ENCODE measurements at places on chromosomes 16 and 17. TPM values are rescaled to one million over a fixed set of nuclear protein-coding genes. Genes with fewer than 3 reads are reported as not detected.
A peak's percentile ranks its signal among the peaks of the same experiment; 100 is the strongest.

AXIN2 gene
- total RNA-seq = 1.6 TPM

- no peaks in the 10 kb centered on the region for H3K27me3 ChIP-seq
- no peak for DNase-seq
- H3K27ac ChIP-seq = no peak overlapping the region
- no peaks in the 10 kb centered on the region for H3K36me3 ChIP-seq
Measured at GRCh38 chr16:56518425-56518824, 1.4 kb downstream of the BBS2 start.

KRTAP1-5 gene
- not detected for total RNA-seq

- H3K27me3 ChIP-seq = no peaks in the 10 kb centered on the region
- no peak overlapping the region for H3K27ac ChIP-seq
- no peak for DNase-seq
- H3K4me3 ChIP-seq = no peak overlapping the region
- H3K36me3 ChIP-seq = peaks cover 1% of the 10 kb centered on the region
Measured at GRCh38 chr16:67111951-67112444, 2.3 kb downstream of the PHAF1 start.

DNA sequence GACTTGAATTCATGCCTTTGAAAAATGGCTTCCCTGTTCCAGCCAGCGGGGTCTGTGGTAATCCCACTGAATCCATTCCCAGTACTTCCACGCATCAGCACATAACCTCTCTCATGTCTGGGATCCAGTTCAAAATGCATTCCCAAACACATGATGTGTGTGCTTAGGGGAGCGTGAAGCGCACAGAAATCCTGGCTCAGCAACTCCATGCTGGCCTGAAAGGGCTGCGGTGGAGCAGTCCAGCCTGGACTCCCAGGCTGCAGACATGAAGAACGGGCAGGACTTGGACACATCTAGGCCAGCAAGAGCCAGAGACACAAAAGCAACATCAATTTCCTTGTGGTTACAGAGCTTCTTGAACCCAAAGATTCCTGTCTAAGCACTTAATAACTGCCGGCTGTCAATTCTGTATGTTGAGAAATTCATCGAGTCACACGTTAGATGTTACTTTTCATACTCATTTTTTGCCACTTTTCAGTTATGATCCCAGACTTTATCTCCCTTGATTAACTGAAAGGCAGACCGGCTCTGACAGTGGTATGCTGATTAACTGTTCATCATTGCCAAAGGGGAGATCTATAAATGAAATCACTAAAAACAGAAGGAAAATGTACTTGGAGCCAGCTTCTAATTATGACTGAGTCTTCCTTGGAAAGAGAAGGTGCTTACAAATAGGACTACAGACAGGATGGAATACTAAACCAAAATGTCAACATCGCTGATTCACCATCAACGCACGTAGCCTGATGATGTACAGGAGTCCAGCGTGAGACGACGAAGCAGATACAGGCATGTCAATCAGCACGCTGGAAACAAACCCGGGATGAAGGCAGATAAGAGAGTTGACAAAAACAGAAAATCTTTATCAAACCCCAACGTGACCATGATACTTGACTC is 23.0 kb downstream of the NSMCE1 start:
- H3K27ac ChIP-seq = peak overlapping the region; percentile 74
- H3K4me1 ChIP-seq = peaks cover 84% of the 10 kb centered on the region
- H3K36me3 ChIP-seq = peaks cover 64% of the 10 kb centered on the region
- H3K4me3 ChIP-seq = no peak overlapping the region

TP53TG3 gene
- not detected for total RNA-seq

SLC6A4 gene
- not detected for total RNA-seq

DNA sequence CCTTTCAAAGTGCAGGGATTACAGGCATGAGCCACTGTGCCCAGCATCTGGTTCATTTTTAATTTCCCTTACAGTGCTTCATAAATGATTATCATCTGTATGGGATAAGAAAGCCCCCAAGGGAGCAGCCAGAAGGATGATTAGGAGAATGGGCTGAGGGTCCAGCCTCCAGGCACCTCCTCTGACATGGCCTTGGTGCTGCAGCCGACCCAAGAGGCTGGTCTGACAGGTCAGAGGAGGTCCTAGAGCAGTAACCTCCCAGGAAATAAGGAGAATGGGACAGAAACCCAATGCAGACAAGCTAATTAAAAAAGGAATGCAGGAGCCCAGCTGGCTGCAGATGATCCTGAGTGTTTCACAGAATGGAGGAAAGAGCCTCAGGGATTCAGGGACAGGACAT is 29.0 kb downstream of the MRC2 start:
- peaks cover 8% of the 10 kb centered on the region for H3K36me3 ChIP-seq
- peaks cover 19% of the 10 kb centered on the region for H3K4me1 ChIP-seq
- H3K27me3 ChIP-seq = peaks cover 18% of the 10 kb centered on the region
- no peak overlapping the region for H3K4me3 ChIP-seq
- no peak for DNase-seq

GRCh38 chr17:12021623-12022140 is 1.0 kb downstream of the MAP2K4 start:
- peak overlapping the region; percentile 82 for H3K4me3 ChIP-seq
- H3K27me3 ChIP-seq = no peaks in the 10 kb centered on the region
- peaks cover 9% of the 10 kb centered on the region for H3K36me3 ChIP-seq
- H3K4me1 ChIP-seq = peaks cover 51% of the 10 kb centered on the region

DNA sequence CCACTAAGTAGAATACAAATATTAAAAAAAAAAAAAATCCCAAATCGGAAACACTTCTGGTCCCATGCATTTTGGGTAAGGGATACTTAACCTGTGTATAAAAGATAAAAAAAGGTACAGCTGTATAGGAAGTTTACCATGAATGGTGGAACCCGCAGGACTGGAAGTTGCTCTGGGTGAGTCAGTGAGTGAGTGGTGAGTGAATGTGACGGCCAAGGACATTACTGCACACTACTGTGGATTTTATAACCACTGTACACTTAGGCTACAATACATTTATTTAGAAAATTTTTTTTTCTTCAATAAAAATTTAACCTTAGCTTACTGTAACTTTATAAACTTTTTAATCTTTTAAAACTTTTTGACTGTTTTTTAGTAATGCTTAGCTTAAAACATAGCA is 71.3 kb upstream of the BCAR1 start:
- peaks cover 18% of the 10 kb centered on the region for H3K36me3 ChIP-seq
- H3K4me1 ChIP-seq = peaks cover 37% of the 10 kb centered on the region
- DNase-seq = no peak
- no peaks in the 10 kb centered on the region for H3K27me3 ChIP-seq
- H3K4me3 ChIP-seq = no peak overlapping the region

DNA sequence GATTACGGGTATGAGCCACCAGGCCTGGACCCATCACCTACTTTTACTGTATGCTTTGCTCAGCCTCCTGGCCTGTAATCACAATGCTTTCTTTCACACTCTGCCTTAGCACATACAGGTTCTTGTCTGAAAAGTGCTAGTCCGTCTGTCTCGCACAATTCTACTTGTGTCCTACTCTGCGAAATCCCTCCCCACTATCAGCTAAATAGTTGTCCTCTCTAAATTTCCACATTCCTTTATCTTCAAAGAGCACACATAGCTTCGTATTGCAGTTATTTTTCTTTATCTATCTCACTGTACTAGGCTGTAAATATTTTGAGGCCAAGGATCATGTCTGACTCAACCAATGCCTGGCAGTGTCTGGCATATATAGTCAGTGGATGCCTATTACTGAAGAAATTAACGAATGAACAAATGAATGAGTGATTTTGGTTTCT is 38.5 kb upstream of the ETV4 start:
- H3K27ac ChIP-seq = no peak overlapping the region
- no peak for DNase-seq
- no peaks in the 10 kb centered on the region for H3K4me1 ChIP-seq
- peaks cover 5% of the 10 kb centered on the region for H3K27me3 ChIP-seq

DNA sequence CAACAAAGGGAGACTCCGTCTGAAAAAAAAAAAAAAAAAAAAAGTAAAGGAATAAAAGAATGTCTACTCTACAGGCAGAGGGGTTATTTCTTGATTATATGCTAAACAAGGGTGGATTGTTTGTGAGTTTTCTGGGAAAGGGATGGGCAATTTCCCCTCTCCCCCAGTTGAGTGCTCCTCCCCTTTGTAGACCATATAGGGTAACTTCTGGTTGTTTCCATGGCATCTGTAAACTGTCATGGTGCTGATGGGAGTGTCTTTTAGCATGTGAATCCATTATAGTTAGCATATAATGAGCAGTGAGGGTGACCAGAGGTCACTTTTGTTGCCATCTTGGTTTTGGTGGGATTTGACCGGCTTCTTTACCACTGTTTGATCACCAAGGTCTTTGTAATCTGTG is 4.2 kb upstream of the NME1 start:
- DNase-seq = no peak
- H3K4me1 ChIP-seq = peaks cover 8% of the 10 kb centered on the region
- no peaks in the 10 kb centered on the region for H3K36me3 ChIP-seq

GRB2 gene
- 165 TPM for total RNA-seq

- DNase-seq = no peak
- peaks cover 45% of the 10 kb centered on the region for H3K4me1 ChIP-seq
- H3K36me3 ChIP-seq = no peaks in the 10 kb centered on the region
- H3K4me3 ChIP-seq = peak overlapping the region; percentile 29
- peak overlapping the region; percentile 25 for H3K27ac ChIP-seq
- no peaks in the 10 kb centered on the region for H3K27me3 ChIP-seq
Measured at GRCh38 chr17:76137001-76137350, 4.1 kb downstream of the FOXJ1 start.

CDRT15 gene
- total RNA-seq = not detected

AOC2 gene
- total RNA-seq = 1.9 TPM

GRCh38 chr16:12124742-12125141 is 148.2 kb downstream of the SNX29 start:
- H3K36me3 ChIP-seq = no peaks in the 10 kb centered on the region
- H3K4me1 ChIP-seq = peaks cover 5% of the 10 kb centered on the region
- no peaks in the 10 kb centered on the region for H3K27me3 ChIP-seq
- no peak overlapping the region for H3K4me3 ChIP-seq
- no peak overlapping the region for H3K27ac ChIP-seq
- DNase-seq = no peak

TUFM gene
- total RNA-seq = 360 TPM

DNA sequence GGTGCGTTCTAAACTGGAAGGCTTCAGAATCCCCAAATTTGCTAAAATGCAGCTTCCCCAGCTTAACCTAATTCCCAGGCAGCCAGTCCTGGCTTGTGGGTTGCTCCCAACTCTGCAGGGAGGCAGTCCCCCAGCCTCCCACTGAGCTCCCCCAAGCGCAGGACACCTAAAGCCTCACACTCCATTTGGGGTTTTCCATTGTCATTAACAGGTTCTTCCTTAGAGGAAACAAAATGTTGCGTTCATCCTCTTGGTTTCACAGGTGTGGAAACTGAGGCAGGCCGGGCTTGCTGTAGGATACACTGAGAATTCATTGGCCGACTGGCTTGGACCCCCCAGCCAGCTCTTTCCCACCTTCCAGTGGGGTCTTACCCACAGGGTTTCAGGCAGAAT is 2.3 kb upstream of the TAC4 start:
- H3K27me3 ChIP-seq = no peaks in the 10 kb centered on the region
- no peaks in the 10 kb centered on the region for H3K36me3 ChIP-seq
- H3K4me1 ChIP-seq = peaks cover 12% of the 10 kb centered on the region
- DNase-seq = no peak
- H3K4me3 ChIP-seq = peak overlapping the region; percentile 80
- H3K27ac ChIP-seq = no peak overlapping the region

- DNase-seq = peak; percentile 65
- H3K27me3 ChIP-seq = no peaks in the 10 kb centered on the region
- H3K27ac ChIP-seq = peak overlapping the region; percentile 52
- H3K36me3 ChIP-seq = no peaks in the 10 kb centered on the region
Measured at GRCh38 chr17:3558603-3559269, 1.1 kb upstream of the TRPV3 start.

RDM1 gene
- total RNA-seq = 4.3 TPM

DNA sequence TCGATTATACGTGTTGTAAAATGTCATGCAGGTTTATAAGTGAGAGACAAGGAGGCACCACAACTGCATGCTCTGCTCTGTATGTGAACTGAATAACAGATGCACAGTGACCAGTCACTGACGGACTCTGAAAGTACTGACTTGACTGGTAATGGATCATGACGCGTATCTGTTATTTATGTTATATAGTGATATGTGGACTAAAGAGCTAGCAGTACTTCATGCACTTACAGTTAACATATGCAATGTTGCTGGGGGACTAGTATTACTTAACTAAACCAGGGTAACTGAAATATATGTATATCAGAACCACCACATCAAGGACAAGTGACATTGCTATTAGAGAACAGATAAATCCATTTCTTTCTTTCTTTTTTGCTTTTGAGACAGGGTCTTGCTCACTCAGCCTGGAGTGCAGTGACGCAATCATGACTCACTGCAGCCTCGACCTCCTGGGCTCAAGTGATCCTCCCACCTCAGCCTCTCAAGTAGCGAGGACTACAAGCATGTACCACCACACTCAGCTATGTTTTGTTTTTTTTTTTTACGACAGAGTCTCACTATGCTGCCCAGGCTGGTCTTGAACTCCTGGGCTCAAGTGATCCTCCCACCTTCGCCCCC is 17.2 kb downstream of the COIL start:
- DNase-seq = no peak
- H3K4me3 ChIP-seq = no peak overlapping the region
- no peak overlapping the region for H3K27ac ChIP-seq
- peaks cover 17% of the 10 kb centered on the region for H3K36me3 ChIP-seq

GRCh38 chr16:75793641-75794040 is 67.4 kb upstream of the CPHXL start:
- no peak overlapping the region for H3K27ac ChIP-seq
- H3K36me3 ChIP-seq = no peaks in the 10 kb centered on the region
- no peak overlapping the region for H3K4me3 ChIP-seq

GRCh38 chr17:34580685-34581445 is 1.5 kb downstream of the TMEM132E start:
- peaks cover 2% of the 10 kb centered on the region for H3K4me1 ChIP-seq
- peaks cover 85% of the 10 kb centered on the region for H3K27me3 ChIP-seq
- H3K4me3 ChIP-seq = peak overlapping the region; percentile 40
- peak; percentile 14 for DNase-seq
- H3K36me3 ChIP-seq = no peaks in the 10 kb centered on the region

MGAT5B gene
- total RNA-seq = 0.18 TPM

DNA sequence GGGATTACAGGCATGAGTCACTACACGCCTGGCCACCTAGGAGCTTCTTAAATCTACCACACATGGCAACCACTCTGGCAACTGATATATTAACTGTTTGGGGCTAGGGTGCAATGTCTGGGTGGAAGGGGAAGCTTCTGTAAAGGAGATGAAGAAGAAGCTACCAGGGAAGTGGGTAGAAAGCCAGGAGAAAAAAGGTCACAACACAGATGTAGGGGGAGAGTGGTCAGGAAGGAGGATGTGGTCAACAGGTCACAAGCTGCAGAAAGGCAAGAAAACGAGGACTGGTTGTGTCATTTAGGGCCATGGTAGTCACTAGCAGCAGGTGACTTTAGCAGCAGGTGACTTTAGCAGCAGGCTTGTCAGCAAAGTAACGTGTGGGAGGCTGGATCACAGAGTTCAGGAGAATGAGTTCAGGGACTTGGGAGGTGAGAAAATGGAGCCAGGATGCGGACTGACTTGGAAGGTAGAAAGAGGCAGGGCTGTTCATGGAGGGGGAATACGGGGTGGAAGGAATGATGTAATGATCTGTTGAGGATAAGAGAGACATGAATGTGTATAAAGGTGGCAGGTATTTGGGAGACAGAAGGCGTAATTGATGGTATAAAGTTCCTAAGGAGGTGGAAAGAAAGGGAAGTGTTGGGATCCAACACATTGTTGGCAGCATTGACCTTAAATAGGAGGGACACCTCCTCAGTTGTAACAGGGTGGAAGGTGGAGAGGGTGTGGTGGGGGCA is 16.3 kb upstream of the WFIKKN2 start:
- peaks cover 16% of the 10 kb centered on the region for H3K27me3 ChIP-seq
- no peaks in the 10 kb centered on the region for H3K36me3 ChIP-seq
- DNase-seq = no peak

Data from activated naive CD8-positive, alpha-beta T cell treated with anti-CD3 and anti-CD28 coated beads for 36 hours (primary cell).